MM.1S (cell line): ENCODE measurements at places on chromosomes 12 and 14.
A peak's percentile ranks its signal among the peaks of the same experiment; 100 is the strongest.

DNA sequence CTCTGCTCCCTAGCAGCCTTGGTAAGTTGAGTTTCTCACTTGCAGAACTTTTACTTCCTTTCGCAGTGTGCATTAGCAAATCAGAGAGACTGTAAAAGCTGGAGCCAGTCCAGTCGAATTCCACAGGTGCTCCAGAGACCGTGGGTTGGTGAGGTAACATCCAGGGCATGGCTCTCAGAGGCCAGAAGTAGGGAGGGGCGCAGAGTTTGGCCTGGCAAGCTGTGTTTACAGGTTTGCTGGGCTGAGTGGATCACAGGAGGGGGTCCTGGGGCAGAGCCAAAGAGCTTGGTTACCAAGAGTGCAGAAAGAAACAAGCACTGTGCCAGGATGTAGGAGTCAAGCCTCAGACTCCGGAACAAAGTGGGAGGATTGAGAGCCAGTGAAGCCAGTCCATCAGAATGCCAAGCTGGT, 10.2 kb upstream of the BHLHE41 start:
- H3K4me3 ChIP-seq, result no peak overlapping the region
- no peak overlapping the region for H3K27ac ChIP-seq
- H3K4me1 ChIP-seq, result peaks cover 16% of the 10 kb centered on the region
- H3K27me3 ChIP-seq, result no peaks in the 10 kb centered on the region
- no peaks in the 10 kb centered on the region for H3K36me3 ChIP-seq

DNA sequence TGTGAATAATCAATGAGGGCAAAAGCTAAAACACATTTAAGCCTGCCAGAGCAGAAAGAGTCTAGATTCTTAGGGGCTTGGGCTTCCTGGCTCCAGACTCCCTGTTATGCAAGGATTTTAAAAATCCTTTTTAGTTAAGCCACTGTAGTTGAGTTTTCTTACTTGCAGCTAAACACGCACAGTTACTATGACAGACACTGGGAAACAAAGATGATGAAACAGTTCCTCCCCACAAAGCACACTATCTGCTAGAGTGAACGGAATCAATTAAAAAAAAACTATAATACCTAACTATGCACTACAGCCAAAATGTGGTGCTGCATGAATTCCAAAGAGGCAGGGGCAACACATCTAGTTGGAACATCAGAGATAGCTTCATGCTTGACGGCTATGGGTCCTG, 28.2 kb downstream of the RPS6KA5 start:
- no peak overlapping the region for H3K27ac ChIP-seq
- H3K4me1 ChIP-seq, result peaks cover 13% of the 10 kb centered on the region; the same call in 1 of the 2 replicates
- no peaks in the 10 kb centered on the region for H3K27me3 ChIP-seq
- no peak for DNase-seq
- H3K36me3 ChIP-seq, result no peaks in the 10 kb centered on the region
- H3K4me3 ChIP-seq, result no peak overlapping the region

DNA sequence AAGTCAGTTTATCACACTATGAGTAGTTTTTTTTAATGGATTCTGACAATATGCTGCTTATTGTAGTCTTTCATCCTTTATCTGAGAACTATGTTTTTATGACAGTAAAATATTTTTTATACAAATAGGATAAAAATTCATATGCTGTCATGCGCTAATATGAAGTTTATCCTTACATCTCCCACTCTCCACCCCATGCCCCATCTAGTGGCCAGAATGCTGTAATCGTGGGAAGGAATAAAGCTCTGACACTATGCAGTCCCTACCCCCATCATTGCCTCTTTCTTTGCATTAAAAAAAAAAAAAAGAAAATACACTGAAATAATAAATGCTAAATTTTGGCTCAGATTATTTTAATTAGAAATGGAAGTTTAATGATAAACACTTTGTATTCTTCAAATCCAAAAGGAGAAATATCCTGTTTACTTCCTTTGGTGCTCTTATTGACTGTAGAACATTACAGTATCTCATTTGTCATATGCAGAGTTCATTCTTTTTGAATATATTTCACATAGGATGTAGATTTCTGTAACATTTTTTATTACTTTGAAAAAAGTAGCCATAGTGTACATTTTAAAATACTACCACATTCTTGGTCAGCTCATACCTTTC, 145.9 kb upstream of the SLCO1C1 start:
- H3K27ac ChIP-seq, result no peak overlapping the region
- DNase-seq, result peak; percentile 14
- H3K4me3 ChIP-seq, result no peak overlapping the region
- no peaks in the 10 kb centered on the region for H3K27me3 ChIP-seq
- H3K36me3 ChIP-seq, result no peaks in the 10 kb centered on the region

- no peak overlapping the region for H3K4me3 ChIP-seq
- DNase-seq, result no peak
- no peaks in the 10 kb centered on the region for H3K36me3 ChIP-seq
Observed at GRCh38 chr12:9786726-9787717, 26.3 kb upstream of the CD69 start.

GRCh38 chr12:125159702-125160101, 94.5 kb downstream of the AACS start:
- no peaks in the 10 kb centered on the region for H3K4me1 ChIP-seq
- H3K36me3 ChIP-seq, result no peaks in the 10 kb centered on the region
- no peak overlapping the region for H3K4me3 ChIP-seq
- H3K27me3 ChIP-seq, result no peaks in the 10 kb centered on the region
- no peak for DNase-seq
- no peak overlapping the region for H3K27ac ChIP-seq

DNA sequence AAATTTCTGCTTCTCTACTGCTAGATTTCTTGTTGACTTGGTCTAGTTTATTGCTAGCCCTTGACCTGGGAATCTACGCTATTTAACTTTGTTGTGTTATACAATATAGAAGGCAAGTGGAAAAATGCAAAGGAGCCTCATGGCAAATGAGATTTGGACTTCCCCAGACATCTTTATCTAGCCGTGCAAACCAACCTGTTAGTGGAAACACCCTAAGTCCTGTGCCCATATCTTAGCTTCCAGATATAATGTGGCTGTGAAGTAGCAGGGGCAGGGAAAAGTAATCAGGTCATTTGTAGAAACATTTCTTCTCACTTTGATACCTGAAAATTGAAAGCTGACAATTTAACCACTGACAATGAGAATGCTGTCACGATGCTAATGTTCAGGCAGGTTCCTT, 90.7 kb upstream of the ATP2B1 start:
- H3K36me3 ChIP-seq, result no peaks in the 10 kb centered on the region
- no peaks in the 10 kb centered on the region for H3K27me3 ChIP-seq
- H3K4me3 ChIP-seq, result no peak overlapping the region
- H3K4me1 ChIP-seq, result no peaks in the 10 kb centered on the region
- DNase-seq, result no peak
- H3K27ac ChIP-seq, result no peak overlapping the region

DNA sequence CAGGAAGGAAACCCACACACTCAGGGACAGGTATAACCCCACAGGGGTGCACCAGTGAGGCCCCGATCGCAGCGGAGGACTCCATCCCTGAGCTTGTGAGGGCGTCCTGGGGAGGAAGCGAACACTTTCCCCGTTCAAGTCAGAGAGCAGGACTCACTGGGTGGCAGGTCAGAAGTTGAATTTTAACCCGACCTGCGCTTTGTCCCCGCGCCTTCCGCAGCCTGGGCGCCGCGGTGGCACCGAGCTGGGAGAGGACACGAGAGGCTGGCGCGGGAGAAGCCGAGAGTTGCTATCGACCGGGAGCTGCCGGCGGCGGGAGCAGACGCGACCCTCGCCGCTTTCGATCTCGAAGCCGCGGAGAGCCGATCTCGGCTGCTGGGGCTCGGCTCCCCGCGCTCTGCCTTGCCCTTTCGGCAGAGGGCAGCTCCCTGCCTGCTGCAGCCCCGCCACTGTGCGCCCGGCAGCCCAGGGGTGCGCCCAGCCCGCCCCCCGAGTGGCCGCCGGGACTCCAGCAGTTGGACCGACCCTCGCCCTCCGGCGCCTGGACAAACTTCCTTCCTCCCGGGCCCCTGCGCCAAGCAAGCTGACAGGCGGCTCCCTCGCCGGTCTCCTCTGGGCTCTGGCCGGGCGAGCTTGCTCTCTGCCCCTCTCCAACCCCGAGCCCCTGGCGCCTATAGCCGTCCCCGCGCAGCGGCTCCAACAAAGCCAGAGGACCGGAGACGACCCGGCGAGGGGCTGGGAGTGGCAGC, 918 bp downstream of the LIN7A start:
- peak overlapping the region; percentile 67 for H3K4me3 ChIP-seq
- H3K27ac ChIP-seq, result no peak overlapping the region
- DNase-seq, result peak; percentile 44
- no peaks in the 10 kb centered on the region for H3K27me3 ChIP-seq
- H3K36me3 ChIP-seq, result no peaks in the 10 kb centered on the region
- H3K4me1 ChIP-seq, result no peaks in the 10 kb centered on the region

GRCh38 chr12:48643011-48643410, 39.0 kb downstream of the KANSL2 start:
- no peak overlapping the region for H3K27ac ChIP-seq
- H3K27me3 ChIP-seq, result no peaks in the 10 kb centered on the region
- no peak overlapping the region for H3K4me3 ChIP-seq
- no peak for DNase-seq

DNA sequence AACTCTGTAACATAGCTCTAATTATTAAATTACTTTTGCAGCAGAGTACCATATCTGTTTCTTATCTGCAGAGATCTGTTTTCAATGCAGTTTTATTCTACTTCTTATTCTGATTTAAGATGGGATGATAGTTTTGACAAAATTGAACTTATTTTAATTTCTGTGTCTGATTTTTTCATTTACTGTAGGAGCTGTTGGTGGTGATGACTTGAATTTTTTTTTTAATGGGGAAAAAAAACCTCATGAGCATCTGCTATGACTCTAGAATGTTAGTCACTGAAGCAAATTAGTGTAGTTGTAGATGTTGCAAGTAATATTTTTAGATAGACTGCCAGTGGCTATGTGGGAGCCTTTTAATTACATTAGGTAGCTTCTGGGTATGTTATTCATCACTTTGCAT, 23.4 kb downstream of the DNM1L start:
- no peaks in the 10 kb centered on the region for H3K36me3 ChIP-seq
- no peak for DNase-seq
- H3K4me1 ChIP-seq, result peaks cover 6% of the 10 kb centered on the region; the same call in 1 of the 2 replicates
- no peaks in the 10 kb centered on the region for H3K27me3 ChIP-seq
- H3K4me3 ChIP-seq, result no peak overlapping the region

- DNase-seq, result peak; percentile 49
- no peak overlapping the region for H3K4me3 ChIP-seq
- H3K4me1 ChIP-seq, result peaks cover 20% of the 10 kb centered on the region
- H3K36me3 ChIP-seq, result no peaks in the 10 kb centered on the region
- H3K27me3 ChIP-seq, result no peaks in the 10 kb centered on the region
- H3K27ac ChIP-seq, result peak overlapping the region; percentile 55; the same call in 1 of the 2 replicates
Observed at GRCh38 chr14:69701857-69702256, 65.1 kb upstream of the SRSF5 start.

DNA sequence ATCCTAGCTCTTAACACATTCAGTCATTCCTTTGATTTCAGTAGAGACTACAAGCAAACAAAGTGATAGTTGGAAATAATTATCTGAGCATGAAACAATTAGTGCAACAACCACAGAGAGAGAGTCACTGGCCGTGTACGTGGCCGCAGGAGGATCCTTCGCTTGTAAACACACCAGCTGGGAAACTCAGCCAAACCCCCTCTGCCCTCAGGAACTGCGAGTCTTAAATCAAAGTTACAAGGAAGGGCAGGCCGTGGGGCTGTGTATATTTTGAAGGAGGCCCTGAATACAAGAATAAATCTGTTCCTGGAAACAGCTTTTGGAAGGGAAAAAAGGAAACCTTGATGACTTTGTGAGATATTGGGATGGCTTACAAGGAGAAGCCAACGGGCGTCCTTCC, 164.5 kb downstream of the ANO2 start:
- H3K4me3 ChIP-seq, result no peak overlapping the region
- H3K27ac ChIP-seq, result no peak overlapping the region
- DNase-seq, result no peak
- no peaks in the 10 kb centered on the region for H3K27me3 ChIP-seq
- H3K4me1 ChIP-seq, result no peaks in the 10 kb centered on the region
- H3K36me3 ChIP-seq, result no peaks in the 10 kb centered on the region

DNA sequence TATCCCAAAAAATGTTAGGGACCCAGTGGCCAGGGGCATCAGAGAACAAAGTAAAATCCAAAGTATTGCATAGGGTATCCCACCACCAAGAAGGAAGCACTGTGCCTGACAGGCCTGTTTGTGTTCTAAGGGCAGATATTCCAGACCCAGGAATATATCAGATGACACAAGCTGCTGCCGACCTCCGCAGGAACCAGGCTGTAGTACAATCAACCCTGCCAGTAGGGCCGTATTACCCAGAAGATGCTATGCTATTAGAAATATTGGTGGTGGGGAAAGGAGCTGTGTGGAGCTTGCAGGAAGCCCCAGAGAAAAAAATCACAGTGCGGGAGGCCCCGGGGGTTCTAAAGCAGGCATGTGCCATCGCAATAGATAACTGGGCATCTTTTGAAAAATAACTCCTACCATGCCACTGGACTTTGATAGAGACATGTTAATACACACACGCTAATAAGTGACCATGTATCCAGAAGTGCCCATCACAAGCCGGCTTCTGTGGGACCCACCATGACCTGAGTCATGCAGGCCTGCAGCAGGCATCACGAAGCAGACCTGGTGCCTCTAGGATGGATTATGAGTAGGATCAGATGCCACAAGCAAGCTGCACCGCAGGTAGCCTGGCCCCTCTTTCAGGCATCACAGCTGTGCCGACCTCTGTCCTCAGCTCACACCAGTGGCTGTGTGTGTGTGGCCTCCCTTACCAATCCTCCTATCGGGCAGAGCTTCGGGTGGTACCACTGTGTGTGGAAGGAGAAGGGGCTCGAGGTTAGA, 242.7 kb downstream of the BCL11B start:
- H3K27me3 ChIP-seq, result no peaks in the 10 kb centered on the region
- H3K27ac ChIP-seq, result no peak overlapping the region
- H3K4me3 ChIP-seq, result no peak overlapping the region
- no peaks in the 10 kb centered on the region for H3K36me3 ChIP-seq
- H3K4me1 ChIP-seq, result no peaks in the 10 kb centered on the region
- no peak for DNase-seq

- H3K4me1 ChIP-seq, result peaks cover 4% of the 10 kb centered on the region; the same call in 1 of the 2 replicates
- no peak overlapping the region for H3K27ac ChIP-seq
- no peak overlapping the region for H3K4me3 ChIP-seq
- H3K27me3 ChIP-seq, result no peaks in the 10 kb centered on the region
- H3K36me3 ChIP-seq, result no peaks in the 10 kb centered on the region
- DNase-seq, result no peak
Observed at GRCh38 chr14:30519961-30520360, 39.0 kb upstream of the G2E3 start.

- no peaks in the 10 kb centered on the region for H3K27me3 ChIP-seq
- no peak for DNase-seq
- no peaks in the 10 kb centered on the region for H3K4me1 ChIP-seq
- H3K36me3 ChIP-seq, result no peaks in the 10 kb centered on the region
- no peak overlapping the region for H3K4me3 ChIP-seq
Observed at GRCh38 chr12:131682510-131682895, 28.4 kb upstream of the SFSWAP start.
